Stimulated activated CD4-positive, alpha-beta T cell treated with anti-CD3 and anti-CD28 coated beads, Interleukin-15, amount 100 ng/mL, for 24 hours (primary cell): ENCODE measurements at places on chromosomes 1 and 21.

DNA sequence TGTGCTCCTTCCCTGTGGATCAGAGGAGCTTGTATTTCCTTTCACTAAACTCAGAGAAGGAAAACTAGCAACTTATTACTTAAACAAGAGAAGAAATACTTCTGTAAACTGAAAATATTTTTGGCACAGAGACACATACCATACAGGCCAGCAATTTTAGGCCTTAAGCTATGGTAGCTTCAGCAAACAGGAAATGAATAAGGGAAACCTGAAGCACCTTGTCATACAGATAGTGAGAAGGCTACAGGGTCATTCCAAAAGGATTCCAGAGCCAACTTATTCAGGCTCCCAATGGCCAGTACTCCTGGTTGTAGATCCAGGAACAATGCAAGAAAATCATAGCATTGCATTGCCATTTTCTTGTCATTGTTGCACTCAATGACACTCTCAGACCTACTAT, 9.1 kb upstream of the KYAT3 start:
- DNase-seq: no peak

- no peak for DNase-seq
These were observed 50.9 kb downstream of the DHX9 start for GRCh38 chr1:182889997-182890396.

DNA sequence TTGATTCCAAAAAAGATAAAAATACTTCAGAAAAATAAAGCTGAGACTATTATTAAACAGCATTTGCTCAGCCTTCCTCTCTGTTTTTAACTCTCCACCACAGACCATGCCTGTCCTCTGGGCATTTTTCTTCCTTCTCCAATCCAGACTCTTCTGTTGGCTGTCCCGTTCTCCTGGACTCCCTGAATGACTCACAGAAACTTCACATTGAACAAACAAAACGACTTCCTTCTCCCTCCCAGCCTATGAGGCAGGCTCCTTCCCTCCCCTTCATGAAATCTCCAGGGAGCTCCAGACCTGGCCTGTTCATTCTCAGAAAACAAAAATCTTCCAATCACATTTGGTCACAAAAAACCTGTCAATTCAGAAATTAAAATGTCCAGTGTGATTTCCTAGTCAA, 421.3 kb downstream of the NPHP4 start:
- no peak for DNase-seq

- DNase-seq: no peak
These were observed 34.1 kb upstream of the RGL1 start for GRCh38 chr1:183770816-183771128.

- peak; percentile 24 for DNase-seq
These were observed 397.9 kb downstream of the HHAT start for GRCh38 chr1:210726621-210727020.

DNA sequence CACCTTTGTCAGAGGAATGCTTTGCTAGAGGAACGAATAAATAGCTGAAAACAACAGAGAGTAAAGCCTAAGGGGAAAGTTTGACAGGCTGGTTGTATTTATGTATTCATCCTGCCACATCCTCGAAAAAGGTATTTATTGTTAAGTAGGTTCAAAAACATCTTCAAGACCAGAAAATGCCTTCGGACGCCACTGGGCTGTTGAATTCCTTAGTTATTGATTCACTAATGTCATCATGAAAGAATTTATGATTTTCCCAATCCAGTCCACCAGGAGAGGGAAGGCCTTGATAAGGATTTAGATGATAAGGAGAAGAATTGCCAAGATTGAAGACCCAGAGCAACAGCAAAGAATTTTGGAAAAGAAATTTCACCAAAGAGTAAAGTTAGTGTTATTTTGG, 35.2 kb upstream of the MAB21L3 start:
- no peak for DNase-seq

DNA sequence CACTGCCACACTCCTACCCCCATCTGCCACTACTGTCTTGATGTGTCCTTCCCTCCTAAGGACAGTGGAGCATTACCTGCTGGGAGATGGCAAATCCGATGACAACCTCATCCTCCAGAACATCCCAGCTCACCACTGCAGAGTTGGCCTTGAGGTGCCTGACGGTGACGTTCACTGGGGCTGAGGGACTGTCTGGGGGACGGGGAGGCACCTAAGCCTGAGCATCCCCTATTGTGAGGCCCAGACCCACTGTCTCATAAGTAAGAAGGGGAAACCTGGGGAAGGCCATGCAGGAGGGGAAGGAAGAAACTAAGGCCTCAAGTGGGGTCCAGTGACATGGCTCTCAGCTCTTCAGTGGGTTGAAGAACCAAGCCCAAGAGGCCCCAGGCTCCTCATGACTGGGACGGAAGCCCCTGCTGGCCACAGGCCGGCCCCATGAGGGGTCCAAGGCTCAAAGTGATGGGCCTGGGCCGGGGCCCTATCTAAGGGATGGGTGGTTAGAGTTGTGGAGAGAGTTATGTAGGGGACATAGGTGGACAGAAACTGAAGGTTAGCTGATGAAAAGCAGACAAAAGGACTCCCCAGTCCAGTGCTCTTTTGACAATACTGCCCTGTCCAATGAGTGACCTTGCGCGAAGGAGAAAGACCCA, 1.8 kb downstream of the FNDC5 start:
- DNase-seq: no peak

DNA sequence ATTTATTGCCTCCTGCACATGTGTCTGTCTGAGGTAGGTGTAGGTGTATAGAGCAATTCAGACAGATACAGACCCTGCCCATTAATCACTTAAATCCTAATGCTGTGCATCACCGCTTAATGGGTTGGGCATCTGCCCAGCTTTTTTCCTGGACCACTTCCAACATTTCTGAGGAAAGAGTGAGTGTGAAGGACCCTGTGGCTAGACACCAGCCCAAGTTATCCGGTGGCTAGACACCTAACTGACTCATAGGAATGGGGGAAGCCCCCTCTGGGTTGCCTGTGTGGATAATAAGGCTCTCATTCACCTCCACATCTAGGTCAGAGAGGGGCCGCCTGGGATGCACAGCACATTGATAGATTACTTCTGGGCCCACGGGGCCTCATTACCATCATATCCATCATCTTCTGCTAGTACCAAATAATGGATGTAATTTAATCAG, 121.1 kb upstream of the RAVER2 start:
- DNase-seq: peak; percentile 35

GRCh38 chr1:208950206-208950605, 633.3 kb upstream of the CAMK1G start:
- no peak for DNase-seq

- no peak for DNase-seq
These were observed 71.0 kb downstream of the CD2 start for GRCh38 chr1:116825207-116825719.

GRCh38 chr1:174114106-174114505, 45.2 kb upstream of the RABGAP1L start:
- DNase-seq: no peak

DNA sequence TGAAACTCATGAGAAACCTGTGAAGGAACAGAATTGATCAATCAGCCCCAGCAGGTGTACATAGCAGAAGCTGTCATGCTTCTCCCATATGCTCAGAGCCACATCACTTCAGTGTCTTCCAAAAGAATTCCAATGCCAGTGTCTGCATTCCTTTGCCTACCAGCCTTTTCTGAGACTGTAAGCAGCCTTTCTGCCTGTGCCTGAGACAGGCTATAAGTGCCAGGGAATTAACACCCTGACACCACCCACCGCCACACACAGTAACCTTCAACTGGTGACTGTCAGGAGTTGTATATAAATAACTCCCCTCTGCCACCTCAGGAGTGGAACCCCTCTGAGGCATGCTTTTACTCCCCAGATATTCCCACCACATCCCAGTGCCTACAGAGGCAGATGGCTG, 38.1 kb upstream of the SLAMF9 start:
- DNase-seq: no peak

- no peak for DNase-seq
These were observed 28.5 kb downstream of the CCDC185 start for GRCh38 chr1:223421676-223422075.

DNA sequence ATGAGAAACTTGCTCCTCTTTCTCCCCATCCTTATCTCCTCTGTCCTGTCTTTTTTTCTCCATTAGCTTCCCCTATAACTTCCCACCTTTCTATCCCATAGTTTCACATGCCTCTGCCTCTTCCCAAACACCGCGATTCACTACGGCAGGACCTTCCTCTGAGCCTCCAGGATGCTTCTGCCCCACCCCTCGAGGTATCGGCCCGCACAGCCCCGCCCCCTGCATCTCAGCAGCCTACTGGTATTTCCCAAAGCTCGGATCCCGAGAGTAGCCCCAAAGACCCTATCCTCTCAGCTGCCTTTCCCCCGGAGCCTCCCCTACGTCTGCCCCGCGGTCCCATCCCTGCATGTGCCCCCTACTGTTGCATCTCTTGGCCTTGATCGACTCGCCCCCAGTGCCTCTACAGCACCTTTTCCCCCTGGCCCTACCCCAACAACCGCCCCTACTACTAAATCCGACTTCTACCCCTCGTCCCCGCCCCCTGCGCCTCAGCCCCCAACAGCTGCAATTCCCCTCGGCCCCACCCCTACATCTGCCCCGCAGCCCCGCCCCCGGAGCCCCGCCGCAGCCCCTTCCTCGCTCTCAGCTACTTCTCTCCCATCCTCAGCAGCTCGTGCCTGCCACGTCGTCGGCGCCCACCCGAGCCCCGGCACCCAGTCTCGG, 512 bp downstream of the PIAS3 start:
- DNase-seq: peak; percentile 71

DNA sequence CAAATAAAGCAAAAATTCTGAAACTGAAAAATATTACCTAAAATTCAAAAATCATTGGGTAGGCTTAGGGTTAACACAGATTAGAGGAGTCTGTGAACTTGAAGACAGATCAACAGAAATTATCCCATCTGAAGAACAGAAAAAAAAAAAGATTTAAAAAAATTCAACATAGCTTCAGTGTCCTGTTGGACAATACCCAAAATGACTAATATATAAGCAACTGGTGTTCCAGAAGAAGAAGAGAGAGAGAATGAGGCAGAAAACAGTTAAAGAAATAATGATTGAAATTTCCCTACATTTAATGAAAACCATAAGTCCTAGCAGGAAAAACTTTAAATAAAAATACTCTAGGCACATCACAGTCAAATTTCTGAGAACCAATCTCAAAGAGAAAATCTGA, 31.5 kb downstream of the TMCO1 start:
- DNase-seq: no peak

GRCh38 chr1:210750468-210750867, 383.5 kb downstream of the KCNH1 start:
- DNase-seq: no peak

GRCh38 chr1:54940042-54940441, 40.4 kb upstream of the TMEM61 start:
- no peak for DNase-seq

DNA sequence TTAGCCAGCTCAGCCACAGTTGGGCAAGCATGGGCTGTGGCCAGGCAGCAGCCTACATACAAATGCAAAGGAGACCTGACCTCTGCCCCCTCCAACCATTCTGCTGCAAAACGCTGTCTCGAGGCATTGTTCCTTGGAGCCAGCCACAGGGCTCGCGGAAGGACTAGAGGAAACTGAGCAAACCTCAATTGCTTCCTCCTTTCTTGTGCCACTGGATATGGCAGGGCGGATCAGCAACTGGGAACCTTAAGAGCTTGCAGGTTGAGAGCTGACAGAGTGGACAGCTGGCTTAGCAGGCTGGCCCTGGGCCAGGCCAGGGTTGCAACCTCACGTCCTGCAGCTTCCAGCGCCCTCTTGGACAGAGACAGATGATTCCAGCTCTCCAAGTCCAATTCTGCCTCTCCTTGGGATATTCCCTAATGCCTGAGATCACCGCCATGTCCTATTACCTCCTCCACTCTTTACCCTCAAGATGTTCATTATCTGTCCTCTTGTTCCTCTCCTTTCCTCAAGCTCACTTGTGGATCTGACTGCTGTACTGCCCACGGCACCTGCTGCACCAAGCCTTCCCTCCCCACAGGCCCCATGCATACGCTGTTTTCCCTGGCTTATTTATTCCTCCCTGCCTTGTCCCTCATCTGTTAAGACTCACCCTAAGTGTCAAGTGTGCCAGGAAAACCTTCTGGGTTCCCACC, 67.5 kb downstream of the SDC3 start:
- no peak for DNase-seq

- no peak for DNase-seq
These were observed 12.2 kb downstream of the NGF start for GRCh38 chr1:115325874-115326273.

DNA sequence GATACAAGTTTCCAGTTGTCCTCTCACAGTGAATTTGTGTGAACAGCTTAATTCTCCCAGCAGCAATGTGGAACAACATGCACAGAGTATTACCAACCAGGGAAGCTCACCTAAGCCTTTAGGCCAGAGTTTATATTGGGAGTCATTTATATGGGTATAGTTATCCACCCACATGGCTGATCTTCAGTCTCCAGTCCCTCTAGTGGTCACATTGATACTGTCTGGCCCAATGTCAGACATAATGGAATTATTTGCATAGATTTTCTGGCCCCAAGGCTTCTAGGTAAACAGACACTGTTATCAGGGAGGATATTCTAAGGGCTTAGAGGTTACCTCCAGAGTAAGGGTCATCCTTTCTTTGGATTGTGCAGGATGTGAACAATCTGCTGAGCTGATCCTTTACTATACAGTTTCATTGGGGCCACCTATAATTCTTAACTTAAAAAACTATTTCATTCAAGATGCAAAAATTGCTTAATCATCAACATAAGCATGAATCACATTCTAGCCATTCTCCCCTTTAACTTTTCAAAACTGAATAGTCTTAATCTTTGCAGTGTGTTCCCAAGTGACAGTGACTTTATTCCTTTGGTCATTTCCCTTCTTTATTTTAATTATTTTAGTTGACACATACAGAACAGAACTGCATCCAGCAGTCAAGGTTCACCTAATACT, 210.9 kb downstream of the LTN1 start:
- peak; percentile 8 for DNase-seq

DNA sequence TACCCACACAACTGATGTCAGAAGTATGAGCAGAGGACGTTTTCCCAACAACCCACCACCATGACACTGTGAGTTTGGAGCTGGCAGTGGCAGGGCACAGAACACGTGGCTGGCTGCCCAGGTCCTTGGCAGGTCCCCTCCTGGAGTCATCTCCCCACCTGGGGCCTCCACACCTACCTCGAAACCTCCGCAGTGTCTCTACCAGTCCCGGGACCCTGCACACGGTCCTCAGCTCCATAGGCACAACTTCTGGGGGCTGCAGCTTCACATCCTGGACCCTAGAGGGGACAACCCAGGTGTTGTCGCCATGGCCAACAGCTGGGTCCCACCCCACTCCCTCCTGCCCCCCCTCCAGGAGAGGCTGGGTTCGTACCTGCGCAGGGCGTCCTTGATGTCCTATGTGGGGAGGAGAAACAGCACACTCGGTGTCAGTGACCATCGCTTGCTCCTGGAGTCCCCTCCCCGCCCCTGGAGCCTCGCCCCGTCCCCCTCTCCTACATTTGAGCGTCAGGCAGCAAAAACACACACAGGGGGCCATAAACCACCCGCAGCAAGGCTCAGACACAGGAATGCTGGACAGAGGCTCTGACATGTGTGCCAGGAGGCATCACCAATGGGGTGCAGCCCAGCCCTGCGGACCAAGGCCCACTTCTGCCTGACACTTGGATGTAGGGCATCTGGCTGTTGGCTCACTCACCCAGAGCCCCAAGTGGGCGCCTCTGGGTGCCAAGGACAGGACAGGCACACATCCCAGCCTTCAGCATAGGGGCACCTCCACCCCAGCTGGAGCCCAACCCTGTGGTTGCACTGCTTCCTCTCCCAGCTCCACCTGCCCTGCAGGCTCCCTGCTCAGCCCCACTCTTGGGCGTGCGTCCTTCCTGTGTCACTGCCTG, 9.6 kb downstream of the TRIM11 start:
- no peak for DNase-seq

- DNase-seq: no peak
These were observed 17.1 kb downstream of the UTP25 start for GRCh38 chr1:209844695-209845407.
